ENCODE measurements at places on chromosomes 4 and X.

GRCh38 chr4:108861334-108861733 is 98.5 kb upstream of the ETNPPL start:
- DNase-seq = no peak

DNA sequence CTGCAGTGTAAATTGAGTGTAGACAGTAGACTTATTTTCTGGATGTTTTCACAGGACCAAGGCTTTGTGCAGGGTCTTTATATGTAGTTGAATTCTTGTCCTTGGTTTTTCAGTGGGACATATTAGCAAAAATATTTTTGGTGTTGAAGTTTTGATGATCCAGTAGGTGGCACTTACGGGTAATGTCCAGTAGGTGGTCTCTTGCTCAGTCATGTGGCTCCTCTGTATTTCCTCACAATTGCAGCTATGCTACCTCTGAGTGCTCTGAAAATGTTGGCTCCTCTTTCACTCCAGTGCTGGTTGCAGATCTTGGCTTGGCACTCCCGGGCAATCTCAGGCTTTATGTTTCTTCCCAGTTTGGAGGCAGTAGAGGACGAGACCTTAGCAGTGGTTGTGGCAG is 419.8 kb upstream of the AMOT start:
- DNase-seq = no peak

DNA sequence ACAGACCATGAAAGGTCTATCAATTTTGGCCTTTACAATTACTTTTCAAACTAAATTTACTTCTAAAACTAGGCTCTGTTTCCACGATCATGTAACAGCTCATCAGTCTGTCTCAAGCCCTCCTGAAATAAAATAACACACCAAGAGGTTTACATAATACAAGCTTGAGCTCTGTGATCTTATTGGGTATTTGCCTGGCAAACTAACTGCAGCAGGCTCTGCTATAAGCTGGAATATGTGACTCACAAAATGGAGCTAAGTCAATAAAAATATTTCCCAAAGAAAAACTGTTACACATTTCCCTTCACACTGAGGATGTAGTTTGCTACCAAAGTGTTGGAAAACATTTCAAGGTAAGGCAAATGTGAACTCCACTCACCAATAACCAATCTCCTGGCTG is 94.7 kb upstream of the GPM6B start:
- DNase-seq = no peak

DNA sequence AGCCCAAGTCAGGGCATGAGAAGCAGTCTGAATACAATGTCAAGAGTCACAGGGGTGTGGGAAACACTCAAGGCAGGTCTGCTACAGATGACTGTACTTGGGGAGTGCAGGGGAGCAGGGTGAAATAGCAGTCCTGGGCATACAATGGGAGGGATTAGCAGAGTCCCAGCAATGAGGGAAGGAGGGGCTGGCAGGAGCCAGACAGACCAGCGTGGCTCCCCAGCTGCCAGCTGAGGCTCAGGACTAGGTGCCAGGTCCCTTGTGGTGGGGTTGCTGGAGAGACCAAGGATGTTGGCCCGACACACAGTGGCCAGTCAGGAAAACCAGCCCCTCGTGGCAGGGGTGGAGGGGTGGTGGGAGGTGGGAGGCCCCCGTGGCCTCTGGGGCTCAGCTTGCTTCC is 86.6 kb downstream of the RTL5 start:
- no peak for DNase-seq

DNA sequence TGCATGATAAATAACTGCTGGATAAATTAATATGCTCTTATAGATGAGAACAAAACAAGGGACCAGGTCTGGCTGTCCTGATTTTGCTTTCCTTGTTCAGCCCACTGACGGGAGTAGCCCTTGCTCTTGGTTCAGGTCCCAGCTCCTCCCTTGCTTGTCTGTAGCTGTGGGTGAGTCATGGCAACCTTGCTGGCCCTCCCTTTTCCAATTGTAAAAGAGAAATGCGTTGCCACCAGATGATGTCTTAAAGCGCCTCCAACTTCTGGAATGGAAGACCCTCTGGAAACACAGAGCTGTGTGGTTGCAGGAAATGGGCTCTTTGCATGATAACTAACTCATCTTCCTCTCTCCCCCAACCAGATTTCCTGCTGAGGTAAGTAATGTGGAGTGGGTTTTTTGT is 171.4 kb downstream of the AASDH start:
- no peak for DNase-seq

DNA sequence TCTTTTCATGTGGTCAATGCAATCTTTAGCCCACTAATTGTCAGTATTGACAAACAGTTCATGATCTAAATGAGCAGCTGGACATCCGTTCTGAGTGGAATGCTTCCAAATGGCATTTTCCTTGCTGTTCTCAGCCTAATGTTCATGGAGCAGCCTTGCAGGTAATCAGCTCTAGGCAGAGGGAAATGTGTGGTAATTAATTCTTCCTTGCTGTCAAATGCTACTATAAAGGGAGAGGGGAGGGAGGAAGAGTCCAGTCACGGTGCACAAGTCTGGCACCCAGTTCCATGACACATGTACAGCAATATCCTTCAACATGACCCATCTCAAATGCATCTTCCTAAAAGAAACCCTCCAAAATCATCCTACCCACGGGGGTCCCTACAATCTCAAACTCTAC is 88.5 kb downstream of the LDB2 start:
- DNase-seq = no peak

Measured in NCI-H345 (cell line).